ENCODE measurements at places on chromosomes 1 and 21.

DNA sequence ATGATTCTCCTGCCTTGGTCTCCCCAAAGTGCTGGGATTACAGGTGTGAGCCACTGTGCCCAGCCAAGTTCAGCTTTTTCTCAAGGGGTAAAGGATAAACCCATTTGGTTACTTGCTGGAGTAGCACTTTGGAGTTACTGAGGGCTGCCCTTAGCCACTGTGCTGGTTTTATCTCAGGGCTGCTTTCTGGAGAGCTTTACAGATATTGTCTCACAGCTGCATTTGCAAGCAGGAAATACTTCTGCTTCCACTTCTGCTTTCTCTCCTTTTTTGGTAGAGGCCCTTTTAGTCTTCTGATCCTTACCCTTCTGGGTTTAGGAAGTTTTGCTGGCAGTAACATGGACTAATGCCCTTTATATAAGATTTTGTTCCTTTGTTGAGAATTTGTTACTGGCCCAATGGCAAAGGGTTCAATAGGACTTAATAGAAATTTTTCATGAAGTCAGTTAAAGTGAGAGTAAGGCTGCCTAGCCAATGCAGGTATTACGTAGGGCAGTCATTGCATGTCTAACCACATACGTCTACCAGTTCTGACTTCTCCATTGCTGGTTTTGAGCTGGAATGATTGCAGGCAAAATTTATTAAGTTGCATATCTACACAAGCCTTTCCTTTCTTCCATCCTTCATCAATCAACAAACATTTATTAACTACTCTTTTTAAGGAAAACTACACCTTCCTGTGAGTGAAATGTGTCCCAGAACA is 24.4 kb downstream of the CAP1 start:
- DNase-seq: no peak

- DNase-seq: no peak
These were observed 5.9 kb downstream of the RXFP4 start for GRCh38 chr1:155947292-155947691.

GRCh38 chr1:216807696-216808095 is 84.5 kb upstream of the ESRRG start:
- DNase-seq: no peak

GRCh38 chr1:20600156-20600555 is 11.3 kb downstream of the CDA start:
- DNase-seq: no peak

GRCh38 chr1:48558366-48558765 is 86.4 kb upstream of the SPATA6 start:
- no peak for DNase-seq

DNA sequence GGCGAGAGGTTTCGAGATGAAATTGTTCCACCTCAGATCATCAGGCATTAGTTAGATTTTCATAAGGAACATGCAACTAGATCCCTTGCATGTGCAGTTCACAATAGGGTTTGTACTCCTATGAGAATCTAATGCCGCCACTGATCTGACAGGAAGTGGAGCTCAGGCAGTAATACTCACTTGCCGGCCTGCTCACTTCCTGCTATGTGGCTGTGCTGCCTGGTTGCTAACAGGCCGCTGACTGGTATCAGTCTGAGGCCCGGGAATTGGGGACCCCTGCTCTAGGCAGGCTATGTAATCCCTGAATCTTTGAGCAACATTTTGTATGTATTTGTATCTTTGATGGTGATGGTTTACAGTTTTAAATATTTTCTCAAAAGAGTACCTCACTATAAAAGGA is 32.5 kb downstream of the XKR8 start:
- DNase-seq: no peak

GRCh38 chr1:41045740-41046139 is 24.2 kb upstream of the SLFNL1 start:
- no peak for DNase-seq

DNA sequence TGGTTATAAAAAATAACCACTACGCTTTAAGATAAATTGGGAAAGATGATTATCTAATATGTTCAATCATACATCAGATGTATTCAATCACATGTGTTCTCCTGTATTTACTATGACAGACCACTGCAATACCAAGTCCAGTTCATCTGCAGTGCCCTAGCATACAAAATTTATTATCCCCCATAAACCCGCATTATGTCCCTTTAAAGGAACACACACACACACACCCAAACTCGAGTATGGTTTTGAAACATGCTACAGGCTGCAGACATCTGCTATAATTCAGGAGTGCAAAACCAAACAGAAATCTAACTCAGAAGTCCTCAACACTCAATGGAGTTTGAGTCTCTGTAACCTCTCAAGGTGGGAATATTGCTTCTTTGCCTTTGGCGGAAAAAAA is 14.9 kb downstream of the ODF2L start:
- no peak for DNase-seq

DNA sequence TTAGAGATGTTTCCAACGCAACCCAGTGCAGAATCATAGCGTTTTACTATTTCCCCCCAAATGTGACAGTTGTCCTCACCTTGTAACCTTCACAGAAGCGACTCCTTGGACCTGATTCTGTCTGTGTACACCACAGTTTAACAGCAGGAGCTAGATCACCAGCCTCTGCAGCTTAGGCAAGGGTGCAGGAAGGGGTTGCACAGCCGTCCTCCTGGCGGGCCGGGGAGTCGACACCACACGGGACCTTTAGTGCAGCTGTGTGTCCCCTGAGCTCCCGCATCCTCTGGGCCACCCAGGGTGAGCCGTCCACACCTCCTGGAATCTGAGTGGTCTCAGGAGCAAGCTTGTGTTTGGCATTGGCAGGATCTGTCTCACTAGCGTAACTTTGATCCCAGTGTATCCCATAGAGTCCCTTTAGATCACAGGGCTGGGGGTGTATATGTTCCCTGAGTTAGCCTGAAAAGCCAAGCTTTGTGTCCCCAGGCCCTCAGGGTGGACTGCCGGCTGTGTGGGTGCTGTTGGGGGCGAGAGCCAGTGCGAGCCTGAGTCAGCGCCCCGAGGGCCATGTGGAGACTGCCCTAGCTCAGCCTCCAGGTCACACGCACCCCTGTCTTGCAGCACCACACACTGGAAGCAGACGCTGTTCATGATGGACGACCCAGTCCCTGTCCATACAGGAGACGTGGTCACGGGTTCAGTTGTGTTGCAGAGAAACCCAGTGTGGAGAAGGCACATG is 27.5 kb downstream of the PRMT2 start:
- no peak for DNase-seq

- DNase-seq: no peak
These were observed 63.6 kb downstream of the KAZN start for GRCh38 chr1:14662116-14662515.

DNA sequence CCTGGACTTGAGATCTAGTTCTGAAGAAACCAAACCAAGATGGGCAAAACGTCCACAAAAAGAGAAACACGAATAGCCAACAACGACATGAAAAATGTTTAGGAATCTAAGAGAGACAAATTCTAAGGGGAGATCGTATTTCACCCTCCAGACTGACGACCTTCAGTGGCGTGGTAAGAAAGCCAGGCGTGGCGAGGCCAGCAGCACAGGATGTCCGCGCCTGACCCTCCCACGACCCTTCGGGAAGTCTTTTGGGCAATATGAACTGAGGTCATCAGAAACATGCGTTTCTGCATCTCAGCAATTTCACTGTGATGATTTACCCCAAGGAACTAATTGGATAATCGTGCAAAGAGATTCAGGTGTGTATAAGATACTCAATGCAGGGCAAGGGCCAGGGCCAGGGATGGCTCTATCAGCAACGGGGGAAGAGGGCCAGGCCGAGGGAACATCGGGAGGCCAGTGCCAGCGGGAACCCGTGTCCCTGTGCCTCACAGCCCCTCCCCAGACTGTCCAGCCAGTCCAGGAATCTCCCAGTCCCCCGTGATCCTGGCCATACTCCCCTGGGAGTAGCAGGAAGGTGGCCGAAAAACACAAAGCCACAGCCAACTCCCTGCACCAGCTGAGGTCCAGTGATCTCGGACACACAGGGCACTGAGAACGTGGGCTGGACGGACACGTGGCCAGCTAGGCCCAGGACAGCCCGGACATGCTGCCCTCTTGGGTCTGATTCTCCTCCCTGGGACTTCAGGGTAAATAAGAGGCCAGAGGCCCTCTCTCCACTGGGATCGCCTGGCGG is 53.6 kb upstream of the ADARB1 start:
- peak; percentile 64 for DNase-seq

- DNase-seq: no peak
These were observed 14.8 kb upstream of the FAM163A start for GRCh38 chr1:179728271-179728670.

GRCh38 chr1:41355356-41355755 is 5.9 kb upstream of the FOXO6 start:
- no peak for DNase-seq

- DNase-seq: no peak
These were observed 2.4 kb upstream of the TMEM125 start for GRCh38 chr1:43267291-43267805.

- DNase-seq: no peak
These were observed 25.5 kb upstream of the RBBP5 start for GRCh38 chr1:205147191-205147835.

DNA sequence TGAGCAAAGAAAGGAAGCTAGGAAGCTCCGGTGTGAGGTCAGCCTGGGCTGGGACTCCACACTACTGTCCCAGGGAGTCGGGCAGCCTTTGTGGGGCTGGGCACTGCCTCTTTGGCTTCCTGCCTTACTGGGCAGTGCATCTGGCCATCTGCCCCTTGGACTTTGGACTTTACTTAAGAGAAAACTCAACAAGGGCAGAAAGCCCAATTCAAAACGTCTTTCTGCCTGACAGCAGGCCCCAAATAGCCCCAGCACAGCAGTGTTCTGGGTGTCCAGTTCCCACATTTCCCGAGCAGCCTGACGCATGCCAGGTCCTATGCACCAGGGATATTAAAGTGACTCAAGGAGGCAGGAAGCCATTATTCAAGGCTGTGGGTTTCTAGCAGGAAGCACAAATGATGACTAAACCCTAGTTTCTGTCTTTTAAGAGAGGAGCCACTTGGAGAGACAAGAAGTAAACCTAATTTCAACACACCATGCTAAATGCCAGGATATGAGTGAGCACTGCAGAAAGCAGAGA is 37.9 kb upstream of the EDEM3 start:
- DNase-seq: peak; percentile 78
